ENCODE measurements at places on chromosomes 1 and 21.

DNA sequence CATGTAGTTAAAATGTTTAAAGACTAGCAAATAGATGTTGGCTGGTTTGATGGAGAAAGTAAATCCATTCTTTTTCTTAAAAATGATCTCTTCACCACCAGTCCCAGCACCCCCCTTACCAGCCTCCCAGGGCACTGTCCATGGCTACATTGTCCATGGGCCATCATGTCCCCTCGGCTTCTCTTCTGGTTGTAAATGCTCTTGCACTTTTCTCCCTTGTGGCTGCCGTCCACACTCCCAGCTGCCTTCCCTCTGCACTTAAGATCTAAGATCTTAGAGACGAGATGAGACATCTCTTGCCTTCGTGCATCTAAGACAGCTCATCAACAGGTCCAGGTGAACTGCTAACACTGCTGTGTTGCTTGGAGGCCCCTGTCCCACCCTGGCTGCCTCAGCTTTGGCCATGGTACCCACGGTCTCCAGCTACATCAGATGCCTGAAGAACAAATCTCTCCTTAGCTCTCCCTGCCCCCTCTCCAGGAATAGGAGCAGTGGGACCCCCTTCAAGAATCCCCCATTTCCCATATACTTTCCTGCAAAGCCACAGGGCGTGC is 11.1 kb downstream of the CAPN2 start:
- DNase-seq = no peak

GRCh38 chr1:243963571-243963970 is 87.5 kb upstream of the ZBTB18 start:
- DNase-seq = no peak

DNA sequence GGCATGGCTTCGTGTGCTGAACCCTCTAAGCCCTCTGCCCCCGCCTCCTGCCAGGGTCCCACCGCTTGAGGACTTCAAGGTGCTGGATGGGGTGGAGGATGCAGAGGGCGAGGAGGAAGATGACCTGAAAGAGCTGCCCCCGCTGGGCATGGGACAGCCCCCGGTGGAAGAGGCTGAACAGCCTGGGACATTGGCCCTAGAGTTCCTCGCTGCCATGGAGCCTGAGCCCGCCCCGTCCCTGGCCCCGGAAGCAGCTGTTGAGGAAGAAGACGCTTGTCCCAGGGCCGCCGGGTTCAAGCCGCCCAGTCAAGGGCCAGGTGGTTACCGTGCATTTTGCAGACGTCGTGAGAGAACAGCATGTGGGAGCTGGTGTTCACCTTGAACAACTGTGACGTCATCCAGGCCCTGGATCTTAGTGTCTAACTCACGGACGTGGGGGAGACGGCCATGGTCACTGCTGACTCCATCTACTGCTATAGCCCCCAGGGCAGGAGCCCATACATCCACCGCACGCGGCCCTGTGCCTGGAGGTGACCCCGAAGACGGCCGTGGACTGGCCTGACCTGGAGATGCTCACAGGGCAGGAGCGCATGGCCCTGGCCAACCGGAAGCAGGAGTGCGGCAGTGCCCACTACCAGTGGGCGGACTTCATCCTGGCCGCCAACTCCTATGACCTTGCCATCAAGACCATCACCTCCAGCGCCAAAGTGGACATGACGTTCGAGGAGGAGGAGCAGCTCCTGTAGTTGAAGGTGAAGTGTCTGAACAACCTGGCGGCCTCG is 90.1 kb downstream of the PPP1R12B start:
- no peak for DNase-seq

- DNase-seq = no peak
Observed at GRCh38 chr1:203627398-203627797, 766 bp downstream of the ATP2B4 start.

DNA sequence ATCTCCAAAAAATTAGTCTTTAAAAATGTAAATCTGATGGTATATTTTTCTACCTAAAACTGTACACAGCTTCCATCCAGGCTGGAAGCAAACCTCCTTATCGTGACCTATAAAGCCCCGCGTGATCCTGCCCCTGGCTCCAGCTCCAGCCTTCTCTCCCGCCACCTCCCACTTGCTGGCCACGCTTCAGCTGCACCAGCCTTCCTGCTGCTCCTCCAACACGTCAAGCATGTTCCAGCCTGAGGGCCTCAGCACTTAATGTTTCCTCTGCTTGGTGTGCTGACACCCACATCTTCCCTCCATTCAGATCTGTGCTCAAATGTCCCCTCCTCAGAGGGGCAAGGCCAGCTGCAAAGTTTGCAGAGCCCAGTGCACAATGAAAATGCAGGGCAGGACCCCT is 123.5 kb upstream of the MAGI3 start:
- no peak for DNase-seq

- no peak for DNase-seq
Observed at GRCh38 chr1:20095564-20096434, 23.5 kb downstream of the PLA2G2D start.

DNA sequence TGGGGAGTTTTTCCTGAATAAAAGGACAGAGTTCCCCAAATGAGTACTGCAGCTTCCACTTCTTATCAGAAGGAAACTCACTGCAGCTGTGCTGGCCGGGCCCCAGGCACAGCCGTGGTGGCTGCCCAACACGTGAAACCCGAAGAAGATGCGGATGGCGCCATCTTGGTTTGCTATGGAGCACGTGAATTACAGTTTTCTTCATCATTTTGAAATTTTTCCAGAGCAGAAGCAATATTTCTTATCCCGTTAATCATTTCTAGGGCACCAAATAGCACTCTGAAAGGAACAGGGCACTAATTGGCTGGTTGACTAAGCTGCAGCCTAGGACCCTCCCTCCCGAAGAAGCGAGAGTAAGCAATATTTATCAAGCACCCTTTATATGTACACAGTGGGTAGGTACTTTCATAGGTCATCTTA is 63.2 kb upstream of the EPS8L3 start:
- DNase-seq = no peak

DNA sequence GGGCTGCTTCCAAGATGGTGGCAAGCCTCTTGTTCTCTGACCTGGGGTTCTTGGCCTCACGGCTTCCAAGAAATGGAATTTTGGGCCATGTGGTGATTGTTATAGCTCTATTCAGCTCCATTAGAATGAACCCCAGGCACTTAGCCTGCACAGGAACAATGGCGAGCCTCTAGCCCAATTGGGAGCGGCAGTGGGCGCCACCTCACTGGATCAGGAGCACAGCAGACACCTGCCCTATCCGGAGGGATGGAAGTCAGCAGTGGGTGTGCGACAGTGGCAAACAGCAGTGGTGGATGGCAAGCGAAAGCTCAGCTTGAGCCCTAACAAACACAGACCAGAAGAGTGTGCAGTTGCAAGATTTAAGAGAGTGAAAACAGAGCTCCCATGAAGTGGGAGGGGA is 230.9 kb downstream of the GPR52 start:
- DNase-seq = no peak

DNA sequence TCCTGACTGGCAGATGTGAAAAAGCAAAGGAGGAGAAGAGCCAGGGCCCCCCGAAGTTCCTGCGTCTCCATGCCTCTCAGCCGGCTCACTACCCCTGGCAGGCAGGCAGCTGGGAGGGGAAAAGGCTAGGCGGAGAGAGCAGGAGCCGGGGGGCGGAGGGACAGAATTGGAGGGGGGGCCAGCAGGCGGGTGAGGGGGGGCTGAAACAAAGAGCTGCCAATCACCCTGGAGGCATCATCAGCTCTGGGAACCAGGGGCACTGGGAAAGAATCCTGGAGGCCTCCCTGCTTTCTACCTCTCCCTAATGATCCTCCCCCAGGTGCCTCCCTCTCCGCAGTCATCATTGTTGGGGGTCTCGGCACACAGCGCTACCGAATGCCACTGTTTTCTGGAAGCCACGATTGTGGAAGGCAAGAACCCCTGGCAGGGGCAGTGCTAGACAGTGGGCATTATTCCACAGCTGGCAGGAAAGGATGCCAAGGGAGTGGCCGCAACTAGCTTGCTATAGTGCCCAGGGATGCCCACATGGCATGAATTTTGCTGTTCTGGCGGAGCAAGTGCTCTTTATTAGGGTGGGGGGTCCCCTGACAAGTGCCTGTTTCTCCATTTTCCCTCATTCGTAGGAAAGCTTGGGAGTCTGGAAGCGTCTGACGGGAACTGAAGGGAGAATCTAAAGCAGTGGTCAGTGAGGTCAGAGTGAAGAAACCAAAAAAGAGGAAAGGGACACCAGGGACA is at the start of gene THBS3:
TSS of gene THBS3 (minus strand) at position 92 of the 735 bp plus-strand sequence. CDS start at position 71, 21 bp downstream.
- no peak for DNase-seq

- no peak for DNase-seq
Observed at GRCh38 chr1:30537279-30537678, 186.1 kb downstream of the MATN1 start.

DNA sequence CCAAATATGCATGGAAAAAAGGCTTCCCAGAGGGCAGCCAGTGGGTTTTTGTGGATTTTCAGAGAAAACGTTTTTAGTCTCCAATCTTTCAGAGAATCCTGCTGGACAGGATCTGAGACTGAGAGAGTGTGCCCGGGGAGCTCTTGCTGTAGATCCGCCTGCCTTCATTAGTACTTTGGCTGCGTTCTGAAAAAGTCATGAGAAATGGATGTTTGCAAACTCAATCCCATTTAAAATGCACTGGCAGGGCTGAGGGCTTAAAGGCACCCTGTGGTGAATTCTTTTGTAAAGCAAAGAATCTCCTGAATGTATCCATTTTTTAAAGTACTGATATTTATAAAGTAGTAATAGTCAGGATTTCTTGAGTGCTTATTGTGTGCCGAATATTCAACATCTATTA is 22.2 kb downstream of the FOXD2 start:
- no peak for DNase-seq

DNA sequence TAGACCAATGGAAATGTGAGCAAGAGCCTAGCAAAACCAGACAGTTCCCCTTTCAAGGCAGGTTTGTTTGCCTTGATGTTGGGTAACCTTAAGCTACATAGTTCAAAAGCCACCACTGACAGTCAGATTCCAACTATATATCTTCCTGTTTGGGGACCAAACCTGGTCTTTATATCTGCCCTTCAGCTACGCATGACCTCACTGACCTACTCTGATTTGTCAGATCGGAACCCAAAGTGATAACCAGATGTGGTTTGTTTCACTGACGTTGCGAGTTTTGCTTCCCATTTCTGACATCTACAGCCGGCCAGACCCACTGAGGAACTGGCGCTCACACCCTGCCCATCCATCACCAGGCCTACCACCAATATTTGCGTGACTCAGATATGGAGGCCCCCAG is 361.1 kb upstream of the CHRM3 start:
- DNase-seq = no peak

DNA sequence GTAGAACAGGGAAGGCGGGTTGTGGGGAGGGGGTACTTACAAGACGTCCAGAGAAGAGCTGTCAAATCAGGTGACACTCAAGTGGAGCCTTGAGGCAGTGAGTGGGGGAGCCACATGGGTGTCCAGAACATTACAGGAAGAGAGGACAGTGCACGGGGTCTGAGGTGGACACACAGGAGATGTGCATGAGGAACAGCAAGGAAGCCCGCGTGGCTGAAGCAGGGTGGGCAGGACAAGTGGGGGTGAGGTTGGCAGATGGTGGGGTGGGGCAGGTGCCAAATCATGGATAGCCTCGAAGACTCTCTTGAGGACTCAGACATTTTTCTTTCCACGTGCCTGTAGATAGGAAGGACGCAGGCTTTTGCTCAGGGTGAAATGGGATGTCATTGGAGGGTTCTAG is 921 bp downstream of the SMPDL3B start:
- no peak for DNase-seq

DNA sequence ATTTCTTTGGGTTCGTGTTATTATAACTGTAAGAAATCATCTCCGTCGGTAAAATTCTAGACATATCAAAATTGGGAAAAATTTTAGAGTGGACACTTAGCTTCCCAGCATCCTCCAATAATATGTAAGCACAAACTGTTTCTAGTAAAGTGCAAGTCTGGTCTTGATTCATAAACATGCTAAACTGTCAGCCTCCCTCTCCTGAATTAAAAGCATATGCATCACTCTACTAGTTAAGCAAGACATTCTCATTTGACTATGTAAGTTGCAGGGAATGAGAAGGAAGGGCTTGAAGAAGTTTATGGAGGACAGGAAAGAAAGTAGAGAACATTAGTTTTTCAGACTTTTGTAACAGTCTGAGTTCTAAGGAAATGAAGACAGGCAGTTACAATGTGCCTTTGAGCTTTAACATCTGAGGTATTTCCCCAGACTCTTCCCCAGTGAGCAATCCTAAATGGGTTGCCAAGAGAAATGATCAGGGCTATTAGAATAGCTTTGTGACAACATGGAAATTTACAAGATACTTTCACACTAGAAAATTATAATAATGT is 90.0 kb downstream of the TYW3 start:
- DNase-seq = no peak

GRCh38 chr1:193754732-193755427 is 568.5 kb upstream of the B3GALT2 start:
- DNase-seq = no peak

- DNase-seq = no peak
Observed at GRCh38 chr1:229620876-229621275, 5.0 kb downstream of the TAF5L start.

GRCh38 chr1:117289316-117289870 is 77.9 kb upstream of the MAN1A2 start:
- no peak for DNase-seq

DNA sequence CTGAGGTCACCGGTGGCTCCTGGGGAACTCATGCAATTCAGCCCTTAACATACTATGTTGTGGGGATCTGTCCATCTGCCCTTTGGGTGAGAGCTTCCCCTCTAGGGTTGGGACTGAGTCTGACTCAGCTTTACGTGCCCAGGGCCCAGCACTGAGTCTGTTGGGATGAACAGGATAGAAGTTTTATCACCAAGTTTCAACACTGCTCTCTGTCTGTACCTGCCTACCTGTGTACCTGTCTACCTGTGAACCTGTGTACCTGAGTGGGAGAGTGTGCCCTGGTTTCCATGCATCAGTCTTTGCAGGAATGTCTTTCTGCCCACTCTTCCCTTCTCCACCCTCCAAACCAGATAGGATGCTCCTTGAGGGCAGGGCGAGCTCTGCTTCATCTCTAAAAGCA is 90.6 kb upstream of the POU3F1 start:
- DNase-seq = no peak

DNA sequence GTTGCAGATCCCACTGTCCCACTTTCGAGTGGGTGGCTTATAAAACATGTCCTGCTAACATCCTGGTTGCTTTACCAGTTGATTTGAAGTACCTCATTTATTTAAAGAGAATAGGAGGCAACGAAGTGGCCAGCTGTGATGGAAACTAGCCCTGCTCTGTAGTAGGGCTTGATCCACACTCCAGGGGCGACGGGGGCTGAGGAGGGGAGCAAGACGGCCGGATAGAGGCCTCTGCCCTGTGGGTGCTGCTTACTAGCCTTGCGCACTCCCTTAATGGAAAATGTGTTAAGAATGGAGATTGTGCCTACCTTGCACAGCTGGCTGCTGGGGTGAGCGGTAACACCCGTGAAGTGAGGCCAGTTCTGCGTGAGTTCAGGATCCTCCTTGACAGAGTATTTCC is 41.1 kb upstream of the PWP2 start:
- no peak for DNase-seq

- DNase-seq = no peak
Observed at GRCh38 chr1:214349008-214349407, 68.0 kb downstream of the SMYD2 start.

GRCh38 chr1:14570514-14570913 is 28.0 kb upstream of the KAZN start:
- no peak for DNase-seq

- no peak for DNase-seq
Observed at GRCh38 chr1:153441238-153441755, 19.2 kb downstream of the S100A7 start.
